ENCODE measurements at places on chromosomes 12 and 14. TPM values are rescaled to one million over a fixed set of nuclear protein-coding genes. Genes with fewer than 3 reads are reported as not detected.
A peak's percentile ranks its signal among the peaks of the same experiment; 100 is the strongest.

DNA sequence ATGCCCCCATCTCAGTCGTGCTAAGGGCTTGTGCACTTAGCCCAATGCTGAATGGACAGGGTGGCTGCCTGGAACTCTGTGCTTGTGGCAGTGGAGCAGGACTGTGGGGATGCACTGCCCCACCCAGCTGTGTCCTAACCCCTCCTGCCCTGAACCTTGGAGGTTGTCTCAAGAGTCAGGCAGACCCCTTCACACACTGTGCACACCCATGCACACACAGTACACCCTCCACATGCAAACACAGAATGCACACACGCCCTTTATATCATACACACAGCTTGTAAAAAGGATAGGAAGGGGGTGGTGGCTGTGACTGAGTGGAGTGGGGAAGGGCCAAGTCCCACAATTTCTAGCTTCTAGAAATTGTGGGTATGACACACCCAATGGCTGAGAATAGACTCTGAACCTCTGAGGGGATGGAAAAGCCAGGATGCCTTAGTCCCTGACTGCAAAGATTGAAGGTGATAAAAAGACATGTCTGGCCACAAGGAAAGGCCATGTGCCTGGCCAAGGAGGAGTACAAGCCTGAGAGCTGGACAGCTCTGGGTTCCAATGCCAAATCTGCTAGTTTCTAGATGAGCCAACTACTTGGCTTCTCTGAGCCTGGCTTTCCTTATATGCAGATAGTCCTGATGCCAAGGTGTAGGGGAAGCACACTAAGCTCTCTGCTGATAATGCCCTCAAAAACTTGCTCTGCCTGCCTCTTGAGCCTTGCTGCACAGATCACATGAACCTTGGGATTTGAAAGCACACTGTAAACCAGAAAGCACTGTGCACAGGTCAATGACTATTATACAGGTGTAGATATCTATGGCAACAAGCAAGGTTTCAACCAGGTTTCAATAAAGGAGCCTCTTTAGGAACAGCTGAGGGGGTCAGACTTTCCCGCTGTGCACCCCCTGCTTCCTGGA lies 8.4 kb downstream of the KRT8 start:
- no peaks in the 10 kb centered on the region for H3K36me3 ChIP-seq
- DNase-seq, result no peak

- no peaks in the 10 kb centered on the region for H3K27me3 ChIP-seq
- H3K4me3 ChIP-seq, result no peak overlapping the region
- no peak overlapping the region for H3K27ac ChIP-seq
- no peaks in the 10 kb centered on the region for H3K4me1 ChIP-seq
- no peak for DNase-seq
- no peaks in the 10 kb centered on the region for H3K36me3 ChIP-seq
These were observed 177.2 kb downstream of the KIF26A start for GRCh38 chr14:104315625-104316024.

DNA sequence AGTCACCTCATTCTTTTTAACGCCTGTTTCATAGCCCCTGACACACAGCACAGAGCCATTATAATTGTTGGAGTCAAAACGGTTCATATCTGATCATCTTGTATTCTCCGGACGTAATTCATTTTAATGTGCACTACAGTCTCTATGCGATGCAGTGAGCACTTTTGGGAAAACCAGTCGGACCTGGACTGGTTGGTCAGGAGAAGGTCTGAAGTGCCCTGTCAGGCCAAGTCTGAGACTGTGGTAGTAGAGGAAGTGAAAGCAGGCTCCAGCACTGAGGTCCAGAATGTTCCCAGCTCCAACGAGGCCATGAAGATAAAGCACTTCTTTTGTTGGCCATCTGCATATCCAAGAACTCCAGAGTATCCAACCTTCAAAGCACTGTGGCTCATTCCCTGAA lies 117.1 kb upstream of the NCOR2 start:
- no peak for DNase-seq
- no peak overlapping the region for H3K27ac ChIP-seq
- H3K4me3 ChIP-seq, result no peak overlapping the region
- H3K4me1 ChIP-seq, result peaks cover 34% of the 10 kb centered on the region
- peaks cover 13% of the 10 kb centered on the region for H3K27me3 ChIP-seq

DNA sequence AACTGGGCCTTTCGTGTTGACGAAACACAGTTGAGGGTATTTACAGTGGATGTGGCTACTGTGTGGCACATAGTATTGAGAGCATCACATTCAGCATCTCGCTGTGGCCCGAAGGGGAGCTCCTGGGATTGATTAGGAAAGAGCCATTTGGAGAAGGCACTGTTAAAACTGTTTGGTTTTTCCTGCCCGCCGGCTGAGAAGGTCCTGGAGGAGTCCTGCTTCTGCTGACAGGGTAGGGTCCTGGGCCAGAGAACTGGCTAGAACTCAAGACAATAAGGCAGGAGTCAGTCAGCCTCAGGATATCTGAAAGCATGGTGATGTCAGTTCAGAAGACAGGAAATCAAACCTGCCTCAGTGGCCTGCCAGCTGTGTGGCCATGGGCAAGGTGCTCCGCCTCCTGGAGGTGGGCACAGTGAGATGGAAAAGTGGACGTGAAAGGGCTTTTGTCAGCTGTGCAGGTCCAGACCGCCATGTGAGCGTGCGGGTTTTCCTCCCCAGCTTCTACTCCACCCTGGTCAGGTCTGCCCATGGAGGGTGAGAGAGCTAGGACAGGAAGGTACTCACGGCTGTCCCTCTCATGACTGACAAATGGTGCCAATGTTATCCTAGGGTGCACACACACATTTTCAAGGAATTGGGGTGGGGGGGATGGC lies 92.3 kb downstream of the NTF3 start:
- DNase-seq, result no peak
- no peaks in the 10 kb centered on the region for H3K36me3 ChIP-seq
- H3K27me3 ChIP-seq, result peaks cover 2% of the 10 kb centered on the region
- no peaks in the 10 kb centered on the region for H3K4me1 ChIP-seq
- H3K27ac ChIP-seq, result no peak overlapping the region
- H3K4me3 ChIP-seq, result no peak overlapping the region

GRCh38 chr12:124683152-124684124 lies 116.0 kb upstream of the NCOR2 start:
- peak overlapping the region; percentile 26 for H3K27ac ChIP-seq
- no peak for DNase-seq
- peaks cover 2% of the 10 kb centered on the region for H3K36me3 ChIP-seq
- H3K4me3 ChIP-seq, result no peak overlapping the region

DNA sequence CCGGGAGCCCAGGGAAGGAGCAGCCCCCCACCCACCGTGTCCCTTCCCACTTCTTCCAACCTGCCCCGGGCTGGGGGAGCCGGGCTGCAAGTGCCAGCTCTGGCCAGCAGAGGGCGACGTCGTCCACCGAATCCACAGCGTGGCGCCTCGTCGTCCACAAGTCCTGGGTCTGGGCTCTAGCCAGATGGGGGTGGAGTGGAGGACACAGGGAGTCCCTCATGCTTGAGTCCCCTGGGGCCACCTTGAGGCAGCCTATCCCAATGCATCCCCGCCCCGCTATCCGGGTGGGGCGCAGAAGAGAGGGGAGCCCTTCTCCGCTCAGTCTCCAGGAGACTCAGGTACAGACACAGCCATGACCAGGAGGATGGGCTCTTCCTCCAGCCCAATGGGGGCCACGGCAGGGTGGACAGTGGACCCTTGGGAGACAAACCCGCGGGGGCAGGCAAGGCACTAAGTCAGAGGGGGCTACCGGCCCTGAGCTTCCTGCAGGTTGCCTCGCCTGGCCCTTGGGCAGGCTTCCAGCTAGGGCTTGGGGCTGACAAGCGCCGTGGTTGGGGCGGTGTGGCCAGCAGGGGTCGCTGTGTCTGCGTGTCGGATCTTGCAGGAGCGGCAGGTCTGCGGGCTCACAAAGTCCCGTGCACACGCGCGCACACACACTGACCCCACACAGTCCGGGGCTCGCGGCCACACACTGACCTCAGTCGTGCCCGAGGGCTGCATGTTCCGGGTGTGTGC lies 5.5 kb downstream of the AQP5 start:
- H3K36me3 ChIP-seq, result no peaks in the 10 kb centered on the region
- peak overlapping the region; percentile 69 for H3K27ac ChIP-seq
- H3K4me3 ChIP-seq, result peak overlapping the region; percentile 67

DNA sequence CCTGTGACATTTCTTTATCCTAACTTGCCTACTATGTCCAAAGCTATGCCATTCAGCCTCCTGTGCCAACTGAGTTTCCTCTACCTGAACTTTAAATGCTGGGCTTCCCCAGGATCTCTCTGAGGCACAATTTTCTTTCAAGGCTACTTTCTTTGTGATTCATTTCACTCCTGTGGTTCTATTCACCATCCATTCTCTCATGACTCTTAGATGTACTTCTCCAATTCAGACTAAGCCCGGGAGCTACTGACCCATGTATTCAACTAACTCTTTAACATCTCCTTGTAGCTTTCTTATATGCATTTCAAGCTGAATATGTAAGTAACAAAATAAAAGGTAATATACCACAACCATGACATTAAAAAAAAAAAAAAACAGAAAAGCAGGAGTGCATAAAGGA lies 738.9 kb upstream of the USP15 start:
- no peaks in the 10 kb centered on the region for H3K4me1 ChIP-seq
- no peak overlapping the region for H3K27ac ChIP-seq

DNA sequence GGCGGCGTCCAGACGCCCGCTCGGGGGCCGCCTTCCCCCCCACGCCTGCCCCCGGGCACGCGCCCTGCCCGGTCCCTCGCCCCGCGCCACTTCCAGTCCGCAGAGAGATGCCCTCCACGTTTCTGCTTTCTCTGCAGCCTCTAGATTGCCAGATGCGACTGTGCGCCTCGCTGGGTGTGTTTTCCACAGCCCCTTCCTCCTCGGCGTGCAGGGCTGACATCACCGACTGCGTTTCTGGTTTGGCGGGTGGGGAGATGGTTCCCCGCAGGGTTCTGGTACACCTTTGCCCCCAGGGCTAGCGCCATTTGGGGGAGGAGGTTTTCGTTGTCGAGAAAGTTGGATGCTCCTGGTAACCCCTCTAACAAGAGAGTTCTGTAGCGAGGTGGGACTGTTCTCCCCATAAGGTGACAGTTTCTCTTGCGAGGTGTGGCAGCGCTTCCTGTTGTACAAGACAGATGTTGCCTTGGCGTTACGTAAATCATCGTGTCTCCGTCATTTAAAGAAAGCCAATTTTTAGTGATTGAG lies 1.5 kb downstream of the CALM1 start:
- H3K4me3 ChIP-seq, result peak overlapping the region; percentile 96
- H3K4me1 ChIP-seq, result peaks cover 56% of the 10 kb centered on the region
- peaks cover 2% of the 10 kb centered on the region for H3K27me3 ChIP-seq

The HAL gene
- 0.37 TPM for total RNA-seq

GRCh38 chr14:30297876-30298795 lies 260.8 kb upstream of the G2E3 start:
- no peaks in the 10 kb centered on the region for H3K4me1 ChIP-seq
- no peak for DNase-seq
- H3K36me3 ChIP-seq, result no peaks in the 10 kb centered on the region
- no peak overlapping the region for H3K27ac ChIP-seq
- no peak overlapping the region for H3K4me3 ChIP-seq

DNA sequence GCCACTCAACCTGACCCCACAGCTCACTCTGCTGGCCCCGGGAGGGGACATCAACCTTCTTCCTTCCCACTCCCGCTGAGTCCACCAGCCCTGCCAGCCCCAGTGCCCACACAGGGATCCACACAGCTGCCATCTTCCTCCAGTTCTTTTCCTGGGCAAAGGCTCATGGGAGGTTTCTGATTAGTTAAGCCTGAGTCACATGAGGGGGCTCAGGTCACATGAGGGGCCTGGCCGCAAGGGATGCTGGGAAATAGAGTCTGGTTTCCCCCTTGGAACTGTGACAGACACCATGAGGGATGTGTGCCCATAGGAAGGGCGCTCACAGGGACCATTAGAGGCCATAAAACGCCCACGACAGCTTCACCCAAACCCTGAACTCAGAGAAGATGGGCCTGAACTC lies 228.7 kb upstream of the SFSWAP start:
- no peak overlapping the region for H3K27ac ChIP-seq
- no peak for DNase-seq
- no peaks in the 10 kb centered on the region for H3K36me3 ChIP-seq
- no peak overlapping the region for H3K4me3 ChIP-seq
- H3K4me1 ChIP-seq, result no peaks in the 10 kb centered on the region

GRCh38 chr12:21945002-21945401 lies 3.8 kb upstream of the ABCC9 start:
- peaks cover 32% of the 10 kb centered on the region for H3K27me3 ChIP-seq
- no peaks in the 10 kb centered on the region for H3K36me3 ChIP-seq
- H3K4me1 ChIP-seq, result peaks cover 17% of the 10 kb centered on the region
- DNase-seq, result no peak
- no peak overlapping the region for H3K27ac ChIP-seq

GRCh38 chr14:100898465-100898864 lies 5.1 kb downstream of the RTL1 start:
- peaks cover 33% of the 10 kb centered on the region for H3K27me3 ChIP-seq
- H3K36me3 ChIP-seq, result no peaks in the 10 kb centered on the region
- H3K4me1 ChIP-seq, result no peaks in the 10 kb centered on the region
- no peak overlapping the region for H3K4me3 ChIP-seq

GRCh38 chr12:34188974-34189373 lies 166.7 kb downstream of the ALG10 start:
- H3K4me1 ChIP-seq, result no peaks in the 10 kb centered on the region
- peaks cover 4% of the 10 kb centered on the region for H3K27me3 ChIP-seq
- no peak overlapping the region for H3K4me3 ChIP-seq
- H3K36me3 ChIP-seq, result no peaks in the 10 kb centered on the region
- DNase-seq, result no peak
- no peak overlapping the region for H3K27ac ChIP-seq

- peaks cover 10% of the 10 kb centered on the region for H3K27me3 ChIP-seq
- no peak for DNase-seq
- H3K4me3 ChIP-seq, result no peak overlapping the region
- H3K4me1 ChIP-seq, result no peaks in the 10 kb centered on the region
- no peak overlapping the region for H3K27ac ChIP-seq
These were observed 174.8 kb downstream of the EFCAB11 start for GRCh38 chr14:89779707-89780106.

- no peaks in the 10 kb centered on the region for H3K27me3 ChIP-seq
- no peaks in the 10 kb centered on the region for H3K36me3 ChIP-seq
- no peak overlapping the region for H3K27ac ChIP-seq
- no peaks in the 10 kb centered on the region for H3K4me1 ChIP-seq
- no peak overlapping the region for H3K4me3 ChIP-seq
- no peak for DNase-seq
These were observed 13.5 kb upstream of the FLRT2 start for GRCh38 chr14:85516239-85517113.

The ASCL1 gene
- 0.08 TPM for total RNA-seq

DNA sequence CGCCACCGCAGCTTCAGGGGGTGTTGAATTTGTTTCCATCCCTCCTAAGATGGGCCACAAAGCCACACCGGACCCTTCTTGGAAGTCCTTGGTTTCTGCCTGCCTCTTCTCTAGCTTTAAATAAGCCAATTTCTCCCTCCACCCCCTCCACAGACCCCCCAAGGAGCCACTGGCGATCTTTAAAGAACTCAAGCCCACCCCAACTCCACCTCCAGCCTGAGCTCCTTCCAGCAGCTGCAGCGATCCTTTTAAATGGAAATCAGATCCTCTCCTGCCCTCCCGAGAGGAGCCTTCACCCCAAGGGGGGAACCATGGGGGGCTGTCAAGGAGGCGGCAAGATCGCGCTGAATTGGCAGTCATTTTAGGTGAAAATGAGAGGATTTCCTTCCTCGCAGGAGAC lies 133.1 kb downstream of the NCOR2 start:
- no peak for DNase-seq
- H3K4me1 ChIP-seq, result no peaks in the 10 kb centered on the region
- H3K27me3 ChIP-seq, result no peaks in the 10 kb centered on the region
- no peak overlapping the region for H3K4me3 ChIP-seq
- peaks cover 11% of the 10 kb centered on the region for H3K36me3 ChIP-seq
